Nephron progenitor cell (in vitro differentiated cells): ENCODE measurements at places on chromosomes 1 and 21.

GRCh38 chr1:219784660-219785381 is 143.5 kb downstream of the SLC30A10 start:
- no peaks in the 10 kb centered on the region for H3K36me3 ChIP-seq
- no peak overlapping the region for H3K4me3 ChIP-seq
- H3K4me1 ChIP-seq: peaks cover 24% of the 10 kb centered on the region
- no peaks in the 10 kb centered on the region for H3K27me3 ChIP-seq
- no peak for DNase-seq
- H3K27ac ChIP-seq: peak overlapping the region; percentile 3

GRCh38 chr1:68149907-68150306 is 82.4 kb downstream of the WLS start:
- no peak overlapping the region for H3K4me3 ChIP-seq
- no peaks in the 10 kb centered on the region for H3K4me1 ChIP-seq
- no peak for DNase-seq
- H3K27me3 ChIP-seq: no peaks in the 10 kb centered on the region
- peaks cover 38% of the 10 kb centered on the region for H3K36me3 ChIP-seq

GRCh38 chr1:156021093-156021428 is 310 bp upstream of the SSR2 start:
- DNase-seq: no peak
- peaks cover 15% of the 10 kb centered on the region for H3K27me3 ChIP-seq
- peaks cover 30% of the 10 kb centered on the region for H3K4me1 ChIP-seq
- peak overlapping the region; percentile 94 for H3K4me3 ChIP-seq
- peaks cover 43% of the 10 kb centered on the region for H3K36me3 ChIP-seq
- H3K27ac ChIP-seq: no peak overlapping the region

DNA sequence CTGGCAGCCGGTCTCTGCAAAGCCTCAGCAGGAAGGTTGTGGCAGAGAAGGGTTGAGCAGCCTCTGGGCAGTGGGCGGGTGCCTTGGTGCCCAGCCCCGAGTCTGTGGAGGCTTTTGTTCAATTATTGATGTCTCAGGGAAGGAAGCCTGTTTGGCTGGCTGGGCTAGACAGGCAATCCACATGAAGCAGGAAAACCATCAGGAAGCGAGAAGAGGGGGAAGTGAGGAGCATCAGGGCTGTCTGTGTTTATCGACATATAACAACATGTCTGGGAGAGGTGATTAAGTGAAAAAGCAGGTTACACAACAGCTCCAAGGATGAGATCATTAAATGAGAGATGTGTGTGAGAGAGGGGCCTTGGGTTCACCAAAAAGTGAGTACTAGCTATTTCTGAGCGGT is 105.4 kb downstream of the UBE2U start:
- H3K27ac ChIP-seq: peak overlapping the region; percentile 28
- DNase-seq: no peak
- H3K4me1 ChIP-seq: peaks cover 18% of the 10 kb centered on the region
- no peaks in the 10 kb centered on the region for H3K36me3 ChIP-seq

DNA sequence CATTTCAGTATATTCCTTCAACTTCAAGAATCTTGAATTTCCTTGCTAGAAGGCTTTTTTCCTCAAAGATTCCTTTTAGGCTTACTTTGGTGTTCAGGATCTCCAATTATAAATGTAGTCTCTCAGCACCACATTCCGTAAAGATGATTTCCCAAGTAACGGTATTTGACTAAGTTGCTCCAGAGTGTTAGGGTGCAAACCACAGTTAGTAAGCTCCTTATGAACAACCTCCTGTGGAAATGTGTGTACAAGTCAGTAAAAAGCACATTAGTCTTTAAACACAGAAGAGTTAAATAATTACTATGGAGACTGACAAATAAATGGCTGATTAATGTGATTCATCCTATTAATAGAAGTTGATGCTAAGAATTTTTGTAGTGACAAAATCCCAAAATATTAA is 10.3 kb downstream of the DONSON start:
- no peak overlapping the region for H3K27ac ChIP-seq
- peaks cover 50% of the 10 kb centered on the region for H3K36me3 ChIP-seq
- no peaks in the 10 kb centered on the region for H3K27me3 ChIP-seq
- DNase-seq: no peak
- H3K4me3 ChIP-seq: no peak overlapping the region
- no peaks in the 10 kb centered on the region for H3K4me1 ChIP-seq

- DNase-seq: no peak
- H3K4me3 ChIP-seq: no peak overlapping the region
These were observed 65.2 kb upstream of the GJA8 start for GRCh38 chr1:147837129-147837963.

- H3K36me3 ChIP-seq: no peaks in the 10 kb centered on the region
- DNase-seq: no peak
- H3K4me3 ChIP-seq: no peak overlapping the region
These were observed 41.9 kb upstream of the ELAVL4 start for GRCh38 chr1:50066806-50067205.

- peaks cover 45% of the 10 kb centered on the region for H3K4me1 ChIP-seq
- no peak for DNase-seq
- peak overlapping the region; percentile 91 for H3K27ac ChIP-seq
- H3K27me3 ChIP-seq: no peaks in the 10 kb centered on the region
- H3K36me3 ChIP-seq: peaks cover 11% of the 10 kb centered on the region
- H3K4me3 ChIP-seq: no peak overlapping the region
These were observed 553 bp downstream of the TTF2 start for GRCh38 chr1:117060441-117061317.

GRCh38 chr1:226226601-226227000 is 3.1 kb downstream of the MIXL1 start:
- H3K27me3 ChIP-seq: peaks cover 5% of the 10 kb centered on the region
- no peak for DNase-seq
- no peak overlapping the region for H3K27ac ChIP-seq
- H3K4me3 ChIP-seq: no peak overlapping the region
- peaks cover 14% of the 10 kb centered on the region for H3K4me1 ChIP-seq

DNA sequence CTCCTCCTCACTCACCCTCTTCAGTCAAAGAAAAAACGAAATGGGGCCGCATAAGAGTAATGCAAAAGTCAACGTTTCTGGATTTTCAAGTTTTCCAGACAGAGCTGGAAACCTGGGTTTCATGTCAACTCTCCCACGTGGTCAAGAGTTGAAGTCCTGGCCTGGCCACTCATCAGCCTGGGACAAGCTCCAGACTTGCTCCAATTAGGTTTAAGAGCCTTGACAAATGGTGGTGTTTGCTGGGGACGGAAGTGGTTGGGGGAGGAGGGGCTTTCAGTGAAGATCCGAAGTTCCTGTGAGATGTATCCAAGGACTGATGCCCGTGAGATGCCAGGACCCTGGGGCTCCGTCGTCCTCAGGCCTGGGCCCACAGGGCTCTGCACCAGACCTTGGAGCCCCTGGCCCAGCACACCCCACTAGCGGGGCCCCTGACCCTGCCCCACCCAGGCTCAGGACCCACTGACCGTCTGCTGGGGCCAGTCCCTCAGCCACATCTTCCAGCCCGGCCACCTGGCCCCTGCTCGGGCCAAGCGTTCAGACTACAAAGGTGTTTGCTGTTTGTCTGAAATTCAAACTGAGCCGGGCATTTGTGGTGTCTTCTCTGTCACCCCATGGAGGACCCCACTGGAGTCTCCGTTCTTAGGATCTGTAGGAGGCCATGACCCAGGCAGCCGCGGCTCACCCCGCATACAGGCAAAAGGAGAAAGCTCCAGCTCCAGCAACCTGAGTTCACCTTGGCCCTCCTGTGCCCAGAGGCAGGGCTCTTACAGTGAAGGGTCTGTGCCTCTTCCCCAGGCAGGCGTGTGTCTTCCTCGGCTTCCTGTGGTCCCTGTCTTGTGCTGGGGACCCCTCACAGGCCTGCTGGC is 53.3 kb downstream of the SIK1 start:
- H3K36me3 ChIP-seq: no peaks in the 10 kb centered on the region
- H3K27ac ChIP-seq: no peak overlapping the region
- no peak overlapping the region for H3K4me3 ChIP-seq
- peaks cover 7% of the 10 kb centered on the region for H3K27me3 ChIP-seq

- no peaks in the 10 kb centered on the region for H3K4me1 ChIP-seq
- H3K36me3 ChIP-seq: no peaks in the 10 kb centered on the region
- H3K27ac ChIP-seq: no peak overlapping the region
These were observed 143.0 kb upstream of the KCNK1 start for GRCh38 chr1:233470741-233471499.

DNA sequence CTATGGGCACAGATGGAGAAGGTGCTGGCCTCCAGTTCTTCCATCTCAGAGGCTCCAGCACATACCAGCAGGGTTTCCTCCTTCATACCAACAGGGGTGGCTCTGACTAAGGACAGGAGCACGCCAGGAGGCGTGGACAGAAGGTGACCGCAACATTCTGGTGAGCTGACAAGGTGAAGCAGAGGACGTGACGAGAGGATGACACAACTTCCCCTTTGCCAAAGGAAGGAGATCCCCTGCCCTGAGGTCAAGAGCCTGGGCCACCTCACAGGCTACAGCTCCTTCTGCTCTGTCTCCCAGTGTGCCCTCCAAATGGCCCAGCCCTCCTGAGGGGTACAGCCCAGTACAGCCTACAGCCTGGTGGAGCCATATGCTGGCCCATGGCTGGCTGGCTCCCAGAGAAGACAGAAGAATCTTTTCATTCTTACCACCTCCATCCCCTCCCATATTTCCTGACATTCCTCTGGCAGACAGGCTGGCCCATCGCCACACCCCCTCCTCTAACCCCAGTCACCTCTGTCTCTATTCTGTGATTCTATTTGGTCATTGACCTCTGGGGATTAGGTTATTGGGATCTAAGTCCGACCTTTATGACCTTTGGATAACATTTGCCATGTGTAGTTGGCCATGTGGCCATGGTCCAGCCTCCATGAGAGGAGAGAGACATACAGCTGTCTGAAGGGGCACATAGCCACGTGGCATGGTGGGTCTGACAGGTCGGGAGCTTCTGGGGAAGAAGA is 5.1 kb upstream of the LAMB3 start:
- H3K4me1 ChIP-seq: peaks cover 64% of the 10 kb centered on the region
- no peaks in the 10 kb centered on the region for H3K36me3 ChIP-seq
- peaks cover 6% of the 10 kb centered on the region for H3K27me3 ChIP-seq
- H3K27ac ChIP-seq: no peak overlapping the region
- no peak for DNase-seq

- H3K27ac ChIP-seq: no peak overlapping the region
- no peaks in the 10 kb centered on the region for H3K4me1 ChIP-seq
- no peaks in the 10 kb centered on the region for H3K27me3 ChIP-seq
- no peaks in the 10 kb centered on the region for H3K36me3 ChIP-seq
- no peak for DNase-seq
- H3K4me3 ChIP-seq: no peak overlapping the region
These were observed 80.1 kb upstream of the ZC3H11B start for GRCh38 chr1:219692981-219693380.

- DNase-seq: no peak
- peaks cover 100% of the 10 kb centered on the region for H3K27me3 ChIP-seq
- no peaks in the 10 kb centered on the region for H3K36me3 ChIP-seq
- H3K27ac ChIP-seq: no peak overlapping the region
These were observed 5.9 kb upstream of the BARHL2 start for GRCh38 chr1:90722874-90723589.
